ENCODE measurements at places on chromosomes 1 and 21. TPM values are rescaled to one million over a fixed set of nuclear protein-coding genes. Genes with fewer than 3 reads are reported as not detected.
A peak's percentile ranks its signal among the peaks of the same experiment; 100 is the strongest.

LDLRAD1 gene
- not detected for total RNA-seq

DNA sequence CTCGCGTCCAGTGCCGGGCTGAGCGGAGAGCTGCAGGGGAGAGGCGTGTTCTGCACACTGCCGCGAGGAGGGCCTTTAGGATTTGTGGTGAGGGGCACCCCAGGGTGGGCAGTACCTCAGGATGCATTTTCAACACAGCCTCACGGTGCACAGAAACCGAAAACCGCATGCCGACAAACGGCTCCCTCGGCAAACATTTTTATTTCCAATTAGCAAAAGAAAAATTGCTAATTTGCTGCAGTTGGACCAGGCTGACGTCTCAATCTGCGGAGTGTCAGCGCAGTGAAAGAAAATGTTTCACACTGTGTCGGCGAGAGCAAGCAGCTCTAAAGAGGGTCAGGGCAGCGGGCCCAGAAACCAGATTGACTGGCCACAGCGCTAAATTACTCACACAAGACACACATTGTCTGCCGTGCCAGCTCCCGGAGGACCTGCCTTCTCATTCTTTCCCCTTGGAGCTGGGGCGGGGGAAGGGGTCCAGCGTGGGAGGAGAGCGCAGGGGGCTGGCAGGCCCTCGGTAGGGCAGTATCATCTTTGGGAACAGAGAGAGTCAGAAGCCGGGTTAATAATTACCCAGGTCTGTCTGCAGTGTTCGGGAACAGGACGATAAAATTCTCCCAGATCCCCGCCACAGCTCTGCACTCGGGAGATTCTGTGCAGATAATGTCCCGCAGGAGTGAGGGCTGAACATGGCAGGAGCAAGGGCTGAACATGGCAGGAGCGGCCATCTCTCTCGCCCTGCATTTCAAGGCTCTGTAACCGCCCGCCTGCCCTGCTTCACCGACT lies 150.2 kb downstream of the PRDM16 start:
- DNase-seq = peak; percentile 55

- DNase-seq = no peak
Observed at GRCh38 chr1:170162459-170163246, 16.9 kb downstream of the NTMT2 start.

TSPAN2 gene
- 5.4 TPM for total RNA-seq

GRCh38 chr1:182085726-182086125 lies 24.2 kb upstream of the ZNF648 start:
- no peak for DNase-seq

- DNase-seq = no peak
Observed at GRCh38 chr1:41580021-41580420, 95.5 kb upstream of the EDN2 start.

IL12RB2 gene
- 0.36 TPM for total RNA-seq

ZNF683 gene
- not detected for total RNA-seq

TXNIP gene
- 90.8 TPM for total RNA-seq

GRCh38 chr1:25145775-25146393 lies 86.4 kb downstream of the SYF2 start:
- DNase-seq = no peak

RNF115 gene
- total RNA-seq = 12.5 TPM

- DNase-seq = no peak
Observed at GRCh38 chr1:147745271-147745670, 15.1 kb downstream of the GJA5 start.

TMEM52 gene
- 4.6 TPM for total RNA-seq

DNA sequence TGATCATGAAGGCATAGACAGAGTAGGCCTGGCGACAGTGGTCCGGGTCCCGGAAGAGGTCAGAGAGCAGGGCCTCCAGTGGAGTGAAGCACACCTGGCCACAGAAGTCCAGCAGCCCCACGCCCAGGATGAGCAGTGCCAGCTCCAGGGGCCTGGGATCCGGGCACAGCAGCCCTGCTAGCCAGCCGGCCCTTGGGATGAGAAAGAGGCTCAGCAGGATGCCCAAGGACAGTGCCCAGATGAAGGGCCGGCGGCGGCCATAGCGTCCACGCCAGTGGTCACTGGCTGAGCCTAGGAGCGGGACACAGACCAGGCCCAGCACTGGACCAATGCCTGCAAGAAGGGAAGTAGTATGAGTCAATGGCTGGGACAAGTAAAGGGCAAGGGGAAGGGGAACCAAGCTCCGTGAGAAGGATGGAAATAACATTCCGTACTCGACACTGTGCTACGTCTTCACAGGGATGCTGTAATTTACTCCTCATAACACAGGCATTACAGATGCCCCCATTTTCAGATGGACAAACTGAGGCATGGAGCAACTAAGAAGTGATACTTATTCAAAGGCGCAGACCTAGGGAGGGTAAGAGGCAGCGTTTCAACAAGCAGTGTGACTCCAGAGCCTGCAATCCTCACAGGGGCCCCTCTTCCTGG lies 16.9 kb downstream of the SLC45A3 start:
- no peak for DNase-seq

- DNase-seq = no peak
Observed at GRCh38 chr1:237705462-237705861, 185.3 kb downstream of the ZP4 start.

- no peak for DNase-seq
Observed at GRCh38 chr1:66401244-66401643, 132.7 kb upstream of the SGIP1 start.

DNA sequence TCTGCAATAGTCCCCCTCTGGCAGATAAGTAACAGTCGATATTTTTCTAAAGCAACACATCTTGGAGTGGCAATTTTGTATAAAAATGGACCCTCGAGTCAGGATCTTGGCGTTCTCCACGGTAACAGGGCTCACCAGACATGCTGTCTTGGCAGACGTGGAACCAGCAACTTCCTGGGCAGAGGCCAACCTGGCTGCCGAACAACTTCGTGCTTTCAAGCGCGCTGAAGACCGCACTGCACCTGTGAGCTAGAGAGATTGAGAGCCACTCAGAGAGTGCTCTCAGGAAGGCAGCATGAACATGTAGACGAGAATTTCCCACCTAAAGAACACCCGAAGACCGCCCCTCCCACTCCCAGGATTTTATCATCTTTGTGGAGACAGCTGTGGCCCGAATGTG lies 7.3 kb downstream of the C1orf174 start:
- no peak for DNase-seq

- no peak for DNase-seq
Observed at GRCh38 chr1:110243574-110243973, 33.5 kb downstream of the KCNC4 start.

- DNase-seq = no peak
Observed at GRCh38 chr1:53899708-53900107, 5.7 kb downstream of the DIO1 start.

GRCh38 chr1:72075425-72075824 lies 206.9 kb downstream of the NEGR1 start:
- no peak for DNase-seq

- DNase-seq = no peak
Observed at GRCh38 chr1:169860187-169860586, 33.5 kb downstream of the SCYL3 start.

DNA sequence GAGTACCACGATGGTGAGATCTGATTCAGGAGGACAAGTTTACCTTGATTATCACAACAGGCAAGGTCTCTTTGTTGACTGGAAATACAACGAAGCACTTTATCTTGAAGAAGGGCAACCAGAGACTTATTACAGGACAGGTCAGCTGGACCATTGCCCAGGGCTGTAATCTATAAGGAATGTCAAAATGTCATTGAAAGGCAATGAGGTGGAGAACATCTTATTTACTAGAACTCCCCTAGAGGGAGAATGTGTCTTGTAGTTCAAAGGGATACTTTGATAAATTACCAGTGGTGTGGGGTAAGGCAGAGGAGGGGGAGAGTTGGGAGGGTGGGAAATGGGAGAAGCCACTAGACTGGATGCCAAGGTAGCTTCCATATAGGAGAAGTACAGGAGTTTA lies 212.3 kb downstream of the NCAM2 start:
- no peak for DNase-seq

DNA sequence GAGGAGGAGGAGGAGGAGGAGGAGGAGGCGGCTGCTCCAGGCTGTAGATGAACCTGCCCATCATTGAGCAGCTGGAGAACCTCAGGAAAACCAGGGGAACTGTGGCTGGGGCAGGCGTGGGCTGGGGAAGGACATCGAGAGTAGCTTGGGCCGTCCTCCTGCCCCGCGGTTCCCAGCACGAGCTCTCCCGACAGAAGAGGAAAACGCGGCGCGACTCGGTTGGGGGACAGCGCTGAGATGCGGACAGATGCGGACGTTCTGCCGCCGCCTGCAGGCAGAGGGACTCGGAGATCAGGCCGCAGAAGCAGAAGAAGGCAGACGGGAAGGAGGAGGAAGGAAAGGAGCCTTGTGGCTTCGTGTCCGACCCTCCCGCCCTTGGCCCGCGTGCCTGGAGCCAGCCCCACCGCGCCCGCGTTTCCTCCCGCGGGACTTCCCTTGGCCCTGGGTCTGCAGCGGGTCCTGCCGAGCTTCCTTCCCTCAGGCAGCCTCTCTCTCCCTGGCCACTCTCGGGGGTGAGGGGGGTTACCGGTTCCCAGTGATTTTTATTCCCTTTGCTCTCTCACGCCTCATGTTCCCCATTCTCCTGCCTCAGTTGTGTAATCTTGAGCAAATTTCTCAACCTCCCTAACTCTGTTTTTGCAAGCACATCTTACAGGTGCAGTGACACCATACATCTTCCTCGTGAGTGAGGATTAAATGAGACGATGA lies 1.7 kb upstream of the TNFRSF9 start:
- DNase-seq = peak; percentile 52

DNA sequence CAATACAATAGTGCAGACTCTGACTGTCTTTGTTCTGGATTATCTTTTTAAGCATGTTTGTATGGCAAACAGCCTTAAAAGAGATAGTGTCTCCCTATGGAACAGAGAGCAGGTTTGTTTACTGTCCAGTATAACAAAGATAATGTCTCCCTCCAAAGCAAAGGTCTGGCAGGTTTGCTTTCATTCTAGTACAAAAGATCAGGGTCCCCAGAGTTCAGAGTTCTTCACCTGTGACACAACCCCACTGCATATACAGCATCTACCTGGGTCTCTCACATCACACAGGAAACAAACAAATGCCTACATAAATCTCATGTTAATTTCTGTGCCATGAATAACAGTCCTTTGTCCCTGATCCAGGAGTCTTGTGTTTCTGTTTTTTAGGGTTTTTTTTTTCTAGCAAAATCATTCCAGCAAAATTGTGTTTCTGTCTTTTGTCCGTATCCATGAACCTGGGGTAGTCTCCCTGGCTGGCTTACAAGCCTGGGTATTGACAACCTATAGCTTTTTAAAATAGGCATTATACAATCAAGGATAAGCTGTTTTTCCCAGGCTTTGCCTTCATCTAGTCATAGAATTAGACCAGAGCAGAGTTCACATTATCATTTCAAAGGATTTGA lies 89.4 kb upstream of the PTBP2 start:
- DNase-seq = no peak

DNA sequence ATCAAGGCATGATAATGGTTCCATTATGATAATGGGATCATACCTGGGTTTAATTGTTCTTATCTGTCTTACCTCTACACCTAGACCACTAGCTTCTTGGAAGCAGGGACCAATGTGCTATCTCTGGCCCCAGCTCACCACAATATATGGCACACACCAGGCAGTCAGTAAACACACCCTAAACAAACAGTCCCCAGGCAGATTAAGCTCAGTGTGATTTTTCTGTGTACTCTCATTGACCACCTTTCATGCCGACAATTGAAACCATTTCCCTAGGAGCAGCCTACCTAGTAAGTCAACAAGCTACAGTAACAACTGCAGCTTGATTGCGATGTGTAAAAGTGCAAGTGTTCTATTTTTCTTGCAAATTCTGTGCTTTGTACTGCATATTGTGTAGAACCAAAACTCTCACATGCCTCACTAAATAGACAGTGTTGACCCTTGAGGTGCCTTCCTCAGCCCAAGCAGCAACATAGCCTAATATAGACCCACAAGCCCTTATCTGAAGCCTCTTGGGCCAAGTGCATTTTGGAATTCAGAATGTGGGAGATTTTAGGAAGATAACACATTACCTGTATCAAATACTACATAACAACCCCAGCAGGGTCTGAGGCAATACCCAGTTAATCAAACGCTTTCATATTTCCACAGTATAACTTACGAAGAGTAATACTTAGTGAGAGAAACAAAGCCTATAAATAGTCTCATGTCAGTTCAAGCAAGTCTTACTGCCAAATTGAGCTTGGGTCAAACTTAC lies 32.0 kb downstream of the INPP5B start:
- no peak for DNase-seq

GRCh38 chr1:20119347-20119746 lies at the start of gene PLA2G2D:
Gene PLA2G2D (minus strand): TSS chr1:20119536. CDS start chr1:20119498, 38 bp downstream.
- no peak for DNase-seq

DNA sequence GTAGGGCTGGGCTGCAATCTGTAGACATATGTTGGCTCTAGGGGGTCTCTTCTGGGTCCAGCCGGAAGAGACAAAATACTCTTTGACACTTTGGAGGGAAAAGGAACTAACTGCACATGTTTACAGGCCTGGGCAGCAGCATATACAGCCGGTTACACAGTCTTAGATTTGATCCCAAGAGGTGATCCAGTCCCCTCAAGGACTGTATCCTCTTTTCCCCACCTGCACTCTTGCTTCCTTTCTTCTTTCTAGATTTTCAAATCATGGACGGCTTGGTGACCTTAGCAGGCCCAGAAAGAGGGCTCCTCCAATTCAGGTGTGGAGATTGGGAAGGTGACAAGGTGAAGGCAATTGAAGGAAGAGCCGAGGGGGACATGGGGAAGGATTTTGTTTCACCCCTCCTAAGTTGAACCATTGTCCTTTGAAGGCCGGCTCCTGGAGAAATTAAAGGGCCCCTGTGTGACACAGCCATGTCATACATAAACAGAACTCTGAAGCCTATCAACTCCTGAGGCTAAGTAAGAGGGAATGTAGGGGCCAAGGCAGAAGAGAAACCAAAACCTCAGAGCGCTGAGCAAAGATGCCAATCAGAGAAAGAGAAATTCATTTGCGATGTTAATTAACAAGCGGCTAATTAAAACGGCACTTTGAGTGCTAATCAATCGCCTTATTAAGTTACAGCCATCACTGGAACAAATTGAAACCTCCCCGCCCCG lies 5.9 kb upstream of the BARHL2 start:
- no peak for DNase-seq

DNA sequence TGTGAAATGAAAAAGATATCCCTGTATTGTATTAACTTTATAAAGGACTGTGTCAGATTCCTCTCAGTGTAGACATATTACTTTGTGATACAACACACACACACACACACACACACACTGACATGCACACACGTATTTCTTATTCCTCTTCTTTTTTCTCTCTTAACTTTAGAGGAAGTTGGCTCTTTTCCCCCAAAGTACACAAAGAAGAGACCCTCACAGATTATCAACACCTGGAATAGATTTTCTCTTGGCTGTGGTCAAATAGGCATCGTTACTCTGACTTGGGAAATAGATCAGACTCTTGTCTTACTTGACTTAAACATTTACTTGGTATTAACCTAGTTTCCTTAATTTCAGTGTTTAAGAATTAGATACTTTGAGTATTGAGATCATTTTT lies 792.8 kb downstream of the ADGRL2 start:
- DNase-seq = no peak

SLC25A33 gene
- 13.3 TPM for total RNA-seq

- peak; percentile 2 for DNase-seq
Observed at GRCh38 chr1:84998642-84999280, 1.8 kb upstream of the MCOLN2 start.

Data from neural crest cell (in vitro differentiated cells).